ENCODE measurements at places on chromosomes 3 and 15.
A peak's percentile ranks its signal among the peaks of the same experiment; 100 is the strongest.

DNA sequence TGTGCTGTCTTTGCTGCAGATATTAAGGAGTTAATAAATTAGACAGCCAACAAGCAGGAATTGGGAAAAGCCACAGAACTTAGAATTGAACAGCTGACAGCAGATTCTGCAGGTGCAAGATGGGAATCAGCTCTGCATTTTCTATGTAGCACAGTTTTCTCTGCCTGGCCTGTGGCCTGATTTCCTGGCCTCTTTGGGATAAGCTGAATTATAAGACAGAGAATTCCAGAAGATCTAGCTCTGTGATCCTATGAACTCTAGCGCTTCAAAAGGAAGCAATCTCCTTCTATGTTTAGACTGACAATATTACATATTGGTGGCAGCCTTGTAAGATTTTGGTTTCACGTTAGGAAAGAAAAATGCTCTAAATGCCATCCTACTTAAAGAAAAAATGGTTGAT is 24.0 kb upstream of the SOX2 start:
- no peak for DNase-seq

DNA sequence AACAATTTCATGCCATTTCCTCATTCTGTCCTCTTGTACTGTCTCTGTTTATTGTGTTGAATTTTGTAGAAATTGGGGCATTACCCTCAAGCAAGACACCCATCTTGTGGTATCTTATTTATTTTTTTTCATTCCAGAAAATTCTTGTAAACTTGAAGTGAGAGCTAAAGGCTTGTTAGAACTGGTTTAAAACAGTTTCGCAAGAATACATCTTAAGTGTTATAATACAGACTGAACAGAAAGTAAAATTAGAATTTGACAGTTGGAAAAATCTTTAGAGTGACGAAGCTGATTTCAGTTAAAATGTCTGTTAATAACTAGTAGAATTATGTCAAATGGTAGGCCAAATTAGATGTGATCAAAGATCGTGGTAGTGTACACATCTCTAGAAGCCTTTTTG is 26.9 kb downstream of the RNF13 start:
- no peak for DNase-seq

DNA sequence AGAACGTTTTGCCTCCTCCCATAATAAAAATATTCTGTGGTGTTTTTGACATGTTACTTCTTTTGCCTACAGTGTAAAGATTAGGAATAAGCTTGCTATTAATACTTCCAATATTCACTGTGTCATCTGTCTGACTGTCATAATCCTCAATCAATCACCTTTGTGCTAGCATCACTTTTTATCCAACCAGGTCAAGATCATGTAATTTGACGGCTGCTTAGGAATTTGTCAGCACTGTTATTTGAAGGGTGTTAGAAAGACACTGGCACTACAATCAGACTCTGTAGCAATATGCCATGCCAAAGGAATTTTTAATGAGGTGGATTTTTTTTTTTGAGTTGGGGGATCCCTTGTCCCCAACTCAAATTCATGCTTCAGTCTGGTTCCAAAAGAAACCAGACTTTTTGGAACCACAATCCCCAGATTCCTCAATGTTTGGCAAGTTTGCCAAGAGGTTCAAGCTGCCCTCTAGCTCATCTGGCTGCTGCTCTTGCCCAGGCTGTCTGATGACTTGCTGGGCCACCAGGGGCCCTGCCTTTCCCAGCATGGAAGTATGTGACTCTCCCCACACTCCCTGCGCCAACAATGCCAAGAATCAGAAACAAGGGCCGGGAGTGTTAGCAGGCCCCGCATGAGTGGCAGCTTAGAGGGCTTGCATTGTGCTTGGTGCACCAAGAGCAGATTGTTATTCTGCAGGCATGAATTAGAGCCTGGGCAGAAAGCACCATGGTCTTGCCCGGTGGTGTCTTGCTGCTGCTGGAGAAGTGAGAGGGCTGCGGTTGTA is 58.6 kb upstream of the TSC22D2 start:
- peak; percentile 65 for DNase-seq

DNA sequence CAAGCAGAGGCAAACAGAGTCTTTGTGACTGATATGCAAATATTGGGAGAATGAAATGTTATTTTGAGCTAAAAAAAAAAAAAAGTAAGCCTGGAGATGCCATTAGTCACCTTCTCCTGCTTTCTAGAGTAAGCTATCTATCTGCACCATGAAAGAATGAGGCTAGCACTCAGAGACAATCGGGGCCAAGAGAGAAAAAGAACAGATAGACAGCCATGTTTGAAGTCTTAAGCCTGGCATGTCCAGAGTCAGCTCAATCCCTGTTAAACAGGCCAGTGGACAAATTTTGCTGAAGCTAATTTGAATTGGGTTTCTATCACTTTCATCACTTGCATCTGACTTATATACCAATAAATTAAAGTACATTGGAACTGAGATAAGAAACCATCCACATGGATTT is 204.4 kb downstream of the SLC9A9 start:
- DNase-seq, result no peak

DNA sequence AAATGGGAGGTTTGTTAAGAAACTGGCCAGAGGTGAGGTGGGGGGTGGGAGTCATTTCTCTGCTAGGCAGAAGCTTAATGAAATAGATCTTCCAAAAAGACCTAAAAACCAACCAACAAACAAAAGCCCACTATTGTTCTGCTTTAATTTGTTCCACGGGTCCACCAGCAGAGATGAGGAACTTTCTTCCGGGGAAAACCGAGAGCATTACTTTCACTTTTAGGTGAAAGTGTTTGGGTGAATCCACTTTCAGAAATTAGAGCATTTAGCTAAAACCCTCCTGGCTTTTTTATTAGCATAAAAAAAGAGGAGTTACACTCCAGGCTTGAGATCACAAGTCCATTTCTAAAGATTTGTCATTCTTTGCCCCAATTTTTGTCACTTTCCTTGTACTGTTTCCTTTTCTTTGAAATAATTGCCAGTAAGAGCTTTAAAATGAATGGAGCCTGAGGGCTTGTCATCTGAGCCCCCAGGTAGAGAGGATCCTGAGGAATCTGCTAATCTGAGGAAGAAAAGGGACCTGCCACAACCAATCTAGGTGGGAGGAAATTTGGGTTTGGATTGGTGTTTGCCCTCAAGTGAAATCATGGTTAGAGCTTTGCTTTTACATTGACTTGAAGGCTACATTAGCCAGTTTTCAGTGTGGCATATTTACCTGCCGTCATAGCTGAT is 667.6 kb downstream of the NAALADL2 start:
- peak; percentile 24 for DNase-seq

GRCh38 chr3:9080163-9080562 is 116.9 kb upstream of the RAD18 start:
- DNase-seq, result no peak

DNA sequence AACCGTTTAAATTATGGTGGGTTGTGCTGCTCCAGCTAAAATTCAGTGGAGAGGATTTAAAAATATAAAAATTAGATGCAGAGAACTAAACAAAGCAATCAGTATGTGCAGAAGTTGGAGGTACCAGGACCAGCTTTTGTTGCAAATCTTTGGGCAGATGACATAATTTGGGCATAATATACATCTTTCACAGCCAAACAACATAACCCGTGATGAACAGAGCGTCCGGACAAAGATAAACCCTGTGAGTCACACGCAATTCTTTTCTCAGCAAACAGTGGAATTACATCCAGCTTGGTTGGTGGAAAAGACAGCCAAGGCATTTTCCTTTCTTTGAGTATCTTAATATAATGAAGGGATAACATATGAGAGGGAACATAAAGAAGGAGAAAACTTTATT is 419.4 kb upstream of the ADAMTS9 start:
- DNase-seq, result peak; percentile 26

- DNase-seq, result no peak
Measured at GRCh38 chr3:110654843-110655502, 416.6 kb upstream of the NECTIN3 start.

GRCh38 chr3:66457252-66457651 is 43.6 kb downstream of the LRIG1 start:
- no peak for DNase-seq

GRCh38 chr3:149245738-149246451 is 24.3 kb upstream of the CP start:
- DNase-seq, result peak; percentile 67

DNA sequence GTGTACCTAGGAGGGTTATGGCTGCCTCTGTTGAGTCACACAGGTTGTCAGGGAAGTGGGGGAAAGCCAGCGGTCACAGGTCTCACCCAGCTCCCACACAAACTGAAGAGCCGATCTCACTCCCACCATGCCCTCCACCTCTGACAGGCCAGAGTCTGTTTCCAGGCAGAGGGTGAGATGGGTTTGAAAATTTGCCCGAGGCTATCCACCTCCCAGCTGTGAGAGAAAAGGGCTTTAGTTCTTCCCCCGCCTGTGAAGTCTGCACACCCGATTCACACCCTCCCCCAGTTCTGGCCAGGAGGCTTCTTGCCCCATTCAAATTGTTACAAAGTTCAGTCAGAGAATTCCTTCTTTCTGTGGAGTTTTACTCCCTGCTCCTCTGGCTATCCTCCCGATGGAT is 446.9 kb downstream of the EDEM1 start:
- no peak for DNase-seq

DNA sequence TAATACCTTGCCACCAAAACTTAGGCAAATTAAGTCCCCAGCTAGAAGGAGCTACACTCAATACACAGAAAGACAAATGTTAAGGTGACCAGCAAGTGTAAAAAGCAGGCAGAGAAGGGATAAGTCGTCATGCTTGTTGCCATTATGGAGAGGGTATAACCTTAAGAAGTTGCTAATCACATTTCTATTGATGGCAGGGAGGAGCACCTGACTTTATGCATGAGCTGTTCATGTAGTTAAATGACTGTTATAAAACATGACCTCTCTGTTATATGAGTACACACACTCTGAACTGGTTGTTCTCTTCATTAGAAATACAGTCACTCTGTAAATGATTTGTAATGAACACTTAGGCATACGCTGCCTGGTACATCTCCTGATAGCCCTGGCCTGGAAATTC is 6.6 kb upstream of the CCNL1 start:
- no peak for DNase-seq

- no peak for DNase-seq
Measured at GRCh38 chr3:42529468-42529867, 27.0 kb downstream of the VIPR1 start.

- DNase-seq, result peak; percentile 82
Measured at GRCh38 chr3:12681943-12682390, 18.1 kb upstream of the RAF1 start.

DNA sequence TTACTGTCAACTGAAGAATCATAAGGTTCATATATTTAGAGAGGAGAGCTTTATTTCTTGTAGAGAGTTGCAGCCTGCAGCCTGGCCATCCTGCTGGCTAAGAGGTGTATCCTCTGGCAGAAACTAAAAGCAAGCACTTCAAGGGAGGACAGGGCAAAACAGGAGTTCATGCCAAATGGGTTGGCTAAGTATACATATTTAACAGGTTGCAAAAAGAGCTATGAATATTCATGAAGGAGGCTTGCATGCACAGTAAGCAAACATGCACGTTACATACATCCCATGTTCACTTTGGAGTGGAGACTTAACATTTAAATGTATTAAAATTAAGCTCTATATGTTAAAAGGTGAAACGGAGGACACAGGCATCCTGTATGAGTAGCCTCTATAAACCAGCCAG is 354.4 kb downstream of the ERC2 start:
- no peak for DNase-seq

GRCh38 chr3:64289622-64290021 is 64.4 kb upstream of the PRICKLE2 start:
- DNase-seq, result no peak

GRCh38 chr3:54240-54639 is 142.3 kb upstream of the CHL1 start:
- no peak for DNase-seq

GRCh38 chr3:41893977-41894376 is 67.9 kb downstream of the ULK4 start:
- peak; percentile 60 for DNase-seq

DNA sequence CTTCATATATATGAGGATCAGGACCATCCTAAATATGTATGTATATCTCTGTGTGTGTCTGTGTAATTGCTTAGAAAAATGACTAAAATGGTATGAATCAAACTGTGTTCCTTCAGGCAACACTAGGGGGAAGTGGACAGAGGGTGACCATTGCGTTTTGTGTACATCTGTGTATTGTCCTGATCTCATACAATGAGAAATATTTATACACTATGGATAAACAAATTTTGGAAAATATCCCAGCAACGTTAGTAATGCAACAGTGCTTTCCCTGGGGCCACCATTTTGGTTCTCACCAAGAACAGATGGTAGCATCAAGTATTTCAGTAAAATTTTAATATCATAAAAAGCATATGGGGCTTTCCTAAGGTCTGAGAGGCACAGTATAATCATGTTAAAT is 130.1 kb downstream of the PTPRG start:
- no peak for DNase-seq

- DNase-seq, result no peak
Measured at GRCh38 chr3:134619301-134619615, 31.6 kb downstream of the KY start.

DNA sequence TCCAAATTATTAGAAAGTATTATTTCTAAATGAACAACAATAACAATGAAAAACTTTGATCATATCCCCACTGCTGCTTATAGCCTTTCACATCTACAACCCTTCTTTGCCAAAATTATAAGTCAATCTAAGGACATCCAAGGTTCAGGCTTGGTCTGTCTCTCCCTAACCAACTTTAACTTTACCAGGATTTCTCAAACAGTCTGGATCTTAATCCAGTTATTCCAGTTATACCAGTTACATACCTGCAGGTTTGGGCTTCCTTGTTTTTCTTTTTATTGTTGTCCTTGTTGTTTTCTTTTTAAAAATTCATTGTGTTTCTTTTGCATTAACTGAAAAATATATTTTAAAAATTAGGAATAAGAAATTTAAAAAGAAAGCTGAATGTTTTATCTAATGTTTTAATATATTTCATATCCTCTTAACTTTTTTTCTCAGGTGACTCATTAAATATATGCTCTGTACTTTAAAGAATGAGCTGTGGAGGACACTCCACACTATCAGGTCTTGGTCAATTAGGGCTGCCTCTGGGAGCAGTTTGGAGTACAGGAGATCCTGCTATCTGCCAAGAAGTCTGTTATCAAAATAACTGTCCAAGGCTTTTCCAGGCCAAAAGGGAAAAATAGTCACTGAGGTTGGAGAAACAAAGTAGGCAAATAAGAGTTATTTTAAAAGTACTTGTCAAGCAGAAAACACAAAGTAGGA is 421.4 kb downstream of the EPHA6 start:
- no peak for DNase-seq

- no peak for DNase-seq
Measured at GRCh38 chr3:102480139-102480538, 45.3 kb downstream of the ZPLD1 start.

- no peak for DNase-seq
Measured at GRCh38 chr3:69892706-69893105, 106.8 kb upstream of the SAMMSON start.

DNA sequence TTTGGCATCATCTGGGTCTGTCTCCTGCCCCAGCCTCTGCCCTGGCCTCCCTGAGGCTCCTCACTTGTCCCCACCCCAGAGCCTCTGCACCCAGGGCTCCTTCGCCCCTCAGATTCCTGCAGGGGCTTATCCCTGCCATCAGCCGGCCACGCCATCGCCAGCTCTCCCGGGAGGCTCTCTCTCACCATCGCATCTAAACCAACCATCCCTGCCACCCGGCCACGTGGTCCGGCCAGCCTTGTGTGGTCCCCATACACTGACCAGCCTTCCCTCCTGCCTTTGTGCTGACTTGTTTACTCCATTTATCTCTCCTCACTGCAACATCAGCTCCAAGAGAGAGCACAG is 134.3 kb upstream of the IQSEC1 start:
- DNase-seq, result no peak

GRCh38 chr3:148865049-148865448 is at the start of gene CPA3:
CPA3 (plus strand) TSS chr3:148865296; CDS start chr3:148865308, 12 bp downstream.
- no peak for DNase-seq

GRCh38 chr3:14289590-14290461 is 111.2 kb downstream of the LSM3 start:
- peak; percentile 87 for DNase-seq

- DNase-seq, result no peak
Measured at GRCh38 chr3:112908252-112908651, 61.6 kb upstream of the CD200R1L start.
